IPS DF 6.9 (cell line): ENCODE measurements at places on chromosomes 7 and 10.

- DNase-seq: no peak
Measured at GRCh38 chr7:121366852-121367431, 29.2 kb downstream of the FAM3C start.

DNA sequence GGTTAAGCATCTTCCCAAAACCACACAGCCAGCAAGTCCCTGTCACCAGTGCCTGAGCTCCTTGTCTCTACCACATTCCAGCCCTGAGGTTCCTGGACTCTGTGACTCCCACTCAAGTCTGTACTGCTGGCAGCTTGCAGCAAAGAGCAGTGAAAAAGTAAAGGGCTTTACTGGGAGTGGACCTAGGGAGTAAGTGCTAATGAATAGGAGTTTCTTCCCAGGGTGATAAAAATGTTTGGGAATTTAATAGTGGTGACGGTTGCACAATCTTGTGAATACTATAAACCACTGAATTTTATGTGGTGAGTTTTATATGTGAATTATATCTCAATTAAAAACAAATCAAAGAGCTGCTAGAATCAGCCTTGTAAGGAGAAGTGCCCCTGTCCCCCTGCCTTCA lies 22.6 kb downstream of the HSPA12A start:
- DNase-seq: no peak

DNA sequence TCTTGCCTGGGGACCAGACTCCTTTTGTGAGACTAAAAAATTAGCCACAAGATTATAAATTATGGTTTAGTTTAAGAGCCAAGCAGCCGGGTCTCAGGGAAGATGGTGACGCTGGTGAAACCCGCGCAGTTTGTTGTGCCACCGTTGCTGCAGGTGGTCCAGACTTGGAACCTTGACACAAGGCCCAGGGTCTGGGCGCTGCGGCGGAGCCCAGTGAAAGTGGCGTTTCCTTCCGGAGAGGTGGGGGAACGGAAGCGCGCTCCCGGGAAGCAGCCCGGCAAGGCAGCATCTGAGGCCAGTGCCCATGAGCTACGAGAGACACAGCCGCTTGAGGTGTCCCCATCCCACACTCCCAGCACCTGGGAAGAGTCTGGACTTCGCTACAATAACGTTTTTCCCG lies 131.6 kb downstream of the SKIDA1 start:
- no peak for DNase-seq

GRCh38 chr10:86030312-86030711 lies 336.3 kb downstream of the GRID1 start:
- DNase-seq: no peak

DNA sequence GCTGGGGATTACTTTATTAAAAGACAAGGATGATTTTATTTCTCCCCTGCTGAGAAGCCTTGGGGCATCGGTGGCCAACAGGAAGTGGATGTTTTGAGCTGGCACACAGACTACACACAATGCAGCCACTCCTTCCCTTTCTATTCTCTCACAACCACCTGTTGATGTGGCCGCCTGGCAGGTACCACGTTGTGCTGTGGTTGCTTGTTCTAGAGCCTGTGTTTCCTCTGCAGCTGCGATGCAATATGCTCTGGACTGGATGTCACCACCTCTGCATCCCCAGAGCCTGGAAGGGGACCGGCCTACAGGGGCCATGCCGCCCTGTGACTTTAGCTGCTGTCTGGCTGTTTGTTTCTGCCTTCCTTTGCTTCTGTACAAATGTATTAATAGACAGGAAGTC lies 195.7 kb upstream of the CELF2 start:
- DNase-seq: no peak

DNA sequence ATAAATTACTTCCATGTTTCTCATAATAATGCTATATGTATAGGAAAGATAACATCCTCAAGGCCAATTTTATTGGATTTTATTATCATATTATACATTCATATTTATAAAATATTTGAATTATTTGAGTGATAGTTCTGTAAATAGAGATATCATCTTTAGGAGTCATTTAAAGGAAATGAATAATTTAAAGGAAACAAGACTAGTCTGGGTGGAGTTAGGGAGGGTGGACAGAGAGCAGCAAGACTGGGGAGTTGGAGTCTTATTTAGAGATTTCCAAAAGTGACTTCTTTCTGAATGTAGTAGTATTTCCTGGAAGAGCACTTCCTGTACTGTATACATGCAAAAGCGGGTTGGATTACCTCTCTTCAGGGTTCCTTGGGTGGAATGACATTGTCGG lies 342.3 kb downstream of the SUGCT start:
- DNase-seq: no peak

DNA sequence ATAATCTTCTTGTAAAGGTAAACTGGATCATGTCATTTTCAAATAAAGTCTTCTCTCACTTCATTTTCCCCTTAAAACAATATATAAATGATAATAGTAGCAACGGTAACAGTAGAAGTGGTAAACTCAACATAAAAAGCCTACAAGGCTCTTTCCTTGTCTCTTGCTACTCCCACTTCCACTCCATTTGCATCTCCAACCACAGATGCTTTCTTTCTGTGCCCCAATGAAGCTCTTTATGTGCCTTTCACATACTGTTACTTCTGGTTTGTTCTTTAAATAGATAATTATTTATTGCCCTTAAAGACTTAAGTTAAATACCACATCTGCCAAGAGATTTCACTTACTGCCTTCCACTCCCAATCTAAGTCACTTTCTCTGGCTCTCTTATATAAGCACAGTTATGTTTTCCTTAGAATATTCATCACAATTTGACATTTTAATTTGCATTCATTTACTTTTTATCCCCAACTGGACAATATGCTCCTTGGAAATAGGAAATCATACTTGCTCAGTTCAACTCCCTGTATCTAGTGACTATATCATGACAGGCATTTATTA lies 149.9 kb downstream of the CRPPA start:
- no peak for DNase-seq

DNA sequence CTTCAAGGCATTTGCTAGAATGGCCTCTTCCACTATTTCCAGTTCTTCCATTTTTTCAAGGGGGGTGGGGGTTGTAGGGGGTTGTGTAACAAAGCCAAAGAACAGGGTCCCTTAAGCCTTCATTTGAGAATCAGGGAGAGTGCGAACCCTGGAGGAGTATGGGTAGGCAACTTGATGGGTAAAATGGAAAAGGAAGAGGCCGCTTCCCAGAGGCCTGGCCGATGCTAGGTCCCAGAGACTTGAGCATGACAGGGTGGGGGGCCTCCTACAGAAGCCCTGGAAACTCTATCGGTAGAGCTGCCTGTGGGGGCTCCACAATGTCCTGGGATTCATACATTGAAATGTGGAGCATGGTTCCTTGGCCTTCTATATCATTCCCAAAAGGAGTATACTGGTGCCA lies 9.1 kb upstream of the HOXA13 start:
- no peak for DNase-seq

DNA sequence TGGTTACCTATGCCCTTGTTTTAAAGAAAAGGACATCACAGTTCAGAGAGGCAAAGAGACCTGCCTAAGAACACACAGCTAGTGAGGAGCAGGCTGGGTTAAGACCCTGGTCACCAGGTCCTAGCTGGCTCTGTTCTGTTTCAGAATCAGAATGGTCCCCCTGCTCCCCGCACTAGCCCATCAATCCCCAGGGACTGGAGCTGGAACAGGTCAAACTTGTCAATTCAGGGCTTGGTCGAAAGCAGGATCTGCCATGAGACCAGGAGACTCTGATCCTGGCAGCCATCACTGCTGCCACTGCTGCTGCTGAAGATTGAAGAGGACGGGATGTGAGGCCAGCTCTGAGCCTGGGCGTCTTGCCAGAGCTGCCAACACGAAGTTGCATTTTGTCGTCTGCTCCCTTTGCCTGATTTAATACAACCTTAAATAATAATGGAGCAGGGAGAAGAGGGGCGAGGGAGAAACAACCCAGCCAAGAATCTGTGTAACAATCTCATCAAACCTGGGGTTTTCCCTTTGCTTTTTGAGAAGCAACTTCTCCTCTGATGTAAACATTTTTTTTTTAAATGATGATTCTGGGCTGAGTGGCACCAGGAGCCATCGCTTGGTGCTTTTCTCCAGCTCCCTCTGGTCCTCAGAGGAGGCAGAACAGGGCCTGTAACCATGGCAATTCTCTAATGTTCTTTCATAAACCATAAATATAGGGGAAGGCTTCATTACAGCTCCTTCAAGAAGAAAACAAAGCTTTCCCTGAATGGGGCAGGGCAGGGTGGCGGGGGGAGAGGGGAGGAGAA lies 119.0 kb upstream of the SORCS3 start:
- no peak for DNase-seq

GRCh38 chr10:4383651-4384098 lies 442.3 kb upstream of the AKR1E2 start:
- no peak for DNase-seq

DNA sequence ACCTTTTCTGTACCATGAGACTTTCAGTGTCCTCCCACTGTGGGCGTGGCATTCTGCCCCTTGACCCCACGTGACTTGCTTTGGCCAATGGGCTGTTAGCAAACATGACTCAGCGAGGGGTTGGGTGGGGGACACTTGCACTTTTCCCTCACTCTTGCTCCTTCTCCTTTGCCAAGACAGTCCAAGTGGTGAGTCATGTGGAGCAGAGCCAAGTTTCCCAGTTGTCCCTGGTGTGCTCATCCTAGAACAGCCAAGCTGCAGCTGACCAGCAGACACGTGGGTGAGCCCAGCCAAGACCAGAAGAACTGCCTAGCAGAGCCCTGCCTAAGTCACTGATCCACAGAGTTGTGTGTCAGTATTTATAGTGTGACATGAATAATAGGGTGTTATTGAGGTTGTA lies 82.8 kb upstream of the CPXM2 start:
- no peak for DNase-seq

DNA sequence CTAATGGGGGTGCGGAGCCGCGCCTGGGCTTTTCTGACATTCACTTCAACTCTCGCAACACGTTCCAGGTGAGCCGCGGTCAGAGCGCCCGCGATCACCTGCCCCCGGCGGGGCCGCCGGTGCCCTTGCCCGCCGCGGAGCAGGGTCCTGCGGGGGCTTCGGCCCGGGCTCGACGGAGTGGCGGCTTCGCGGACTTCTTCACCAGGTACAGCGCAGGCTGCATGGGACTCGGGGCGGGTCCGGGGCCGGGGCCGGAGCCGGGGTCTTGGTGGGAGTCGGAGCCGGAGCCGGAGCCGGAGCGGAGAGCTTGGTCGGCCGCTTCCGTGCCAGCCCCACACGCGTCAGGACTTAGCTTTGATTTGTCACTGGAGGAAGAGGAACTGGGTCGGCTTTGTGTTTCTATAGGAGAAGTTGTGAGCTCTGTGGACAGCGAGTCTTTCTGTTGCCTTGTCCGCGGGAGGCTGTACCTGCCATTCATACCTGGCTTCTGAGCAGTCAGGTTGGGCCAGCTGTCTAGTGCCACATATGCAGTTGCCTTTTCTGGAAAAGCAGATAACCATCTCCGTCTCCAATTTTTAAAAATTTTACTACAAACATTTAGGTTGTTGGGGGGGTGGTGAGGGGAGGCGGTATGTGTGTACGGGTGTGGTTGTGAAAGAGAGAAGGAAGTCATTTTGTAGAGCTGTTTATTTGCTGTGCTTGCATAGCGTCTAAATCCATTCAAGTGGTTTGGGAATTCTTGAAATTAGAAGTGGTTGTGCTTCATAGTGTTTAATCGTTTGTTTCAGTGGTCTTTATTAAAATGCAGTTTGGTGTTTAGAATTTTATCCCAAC lies 1.3 kb downstream of the TBC1D12 start:
- DNase-seq: no peak

GRCh38 chr7:126698446-126698845 lies 554.3 kb downstream of the GRM8 start:
- DNase-seq: no peak

DNA sequence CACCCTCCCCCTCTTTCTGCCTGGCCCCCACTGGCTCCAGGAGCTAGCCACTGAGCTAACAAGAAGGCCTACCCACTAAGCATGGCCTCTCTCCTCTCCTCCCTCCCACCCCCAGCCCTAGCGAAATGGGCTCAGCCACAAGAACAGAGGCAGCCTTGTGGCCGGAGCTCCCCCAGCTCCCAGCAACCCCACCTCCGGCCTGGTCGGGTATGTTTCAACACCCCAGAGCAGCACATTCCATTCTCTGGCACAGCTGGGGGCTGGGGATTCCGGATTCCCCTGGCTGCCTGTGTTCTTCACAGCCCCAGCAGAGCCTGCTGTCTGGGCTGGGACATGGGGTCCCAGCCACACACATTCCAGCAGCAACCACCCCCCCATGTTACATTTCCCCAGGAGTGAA lies 9.0 kb downstream of the SFRP5 start:
- DNase-seq: no peak

GRCh38 chr7:151131592-151132293 lies 35.8 kb downstream of the GBX1 start:
- DNase-seq: no peak

- DNase-seq: no peak
Measured at GRCh38 chr10:77349226-77349625, 288.4 kb downstream of the KCNMA1 start.

GRCh38 chr10:58322072-58322834 lies 12.6 kb upstream of the UBE2D1 start:
- DNase-seq: no peak

DNA sequence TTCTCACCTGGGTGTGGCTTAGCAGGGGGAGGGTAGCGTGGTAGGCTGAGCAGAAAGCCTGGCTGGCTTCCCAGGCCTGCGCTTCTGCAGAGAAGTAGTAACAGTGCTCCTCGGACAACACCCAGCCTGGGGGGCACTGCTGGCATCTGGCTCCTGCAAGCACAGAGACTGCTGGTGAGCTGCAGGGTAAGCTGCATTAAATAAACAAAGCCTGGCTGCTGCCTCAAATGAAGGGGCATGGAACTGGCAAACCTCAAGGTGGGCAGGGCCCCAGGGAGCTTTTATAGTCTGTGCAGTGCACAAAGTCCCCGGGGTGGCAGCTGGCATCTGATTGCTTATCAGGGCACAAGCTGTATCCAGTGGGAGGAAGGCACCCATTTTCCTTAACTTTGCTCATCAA lies 3.9 kb downstream of the KLRG2 start:
- DNase-seq: no peak

DNA sequence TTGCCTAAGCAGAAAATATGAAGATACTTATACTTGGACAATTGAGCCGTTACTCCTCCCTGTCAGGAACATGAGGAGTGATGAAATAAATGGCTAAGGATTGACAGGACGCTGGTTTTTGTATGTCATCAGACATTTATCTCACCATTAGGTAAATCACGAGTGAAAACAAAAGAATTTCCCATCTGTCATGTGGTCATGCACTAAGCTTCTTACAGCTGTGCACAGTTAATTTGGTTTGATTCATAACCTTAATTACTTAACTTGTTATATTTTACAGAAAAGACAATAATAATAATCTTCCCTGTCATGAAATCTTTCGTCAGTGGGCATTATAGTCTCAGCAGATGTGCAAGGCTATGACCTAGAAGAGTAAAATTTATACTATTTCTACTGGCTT lies 266.5 kb downstream of the HGF start:
- no peak for DNase-seq
